ENCODE measurements at places on chromosomes 5 and 9.

DNA sequence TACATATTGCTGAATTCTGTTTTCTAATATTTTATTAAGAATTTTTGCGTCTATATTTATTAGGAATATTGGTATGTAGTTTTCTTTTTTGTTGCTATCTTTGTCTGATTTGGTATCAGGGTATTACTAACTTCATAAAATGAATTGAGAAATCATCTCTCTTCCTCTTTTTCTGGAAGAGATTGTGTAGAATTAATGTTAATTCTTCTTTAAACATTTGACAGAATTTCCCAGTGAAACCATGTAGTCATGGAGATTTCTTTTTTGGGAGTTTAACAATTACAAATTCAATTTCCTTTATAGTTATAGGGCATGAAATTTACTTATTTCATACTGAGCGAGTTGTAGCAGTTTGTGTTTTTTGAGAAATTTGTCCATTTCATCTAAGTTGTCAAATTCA lies 3.3 kb upstream of the FAM170A start:
- DNase-seq, result no peak

- no peak for DNase-seq
Observed at GRCh38 chr9:134601764-134602163, 39.8 kb upstream of the COL5A1 start.

GRCh38 chr9:108972626-108973209 lies 38.5 kb downstream of the ABITRAM start:
- DNase-seq, result no peak

DNA sequence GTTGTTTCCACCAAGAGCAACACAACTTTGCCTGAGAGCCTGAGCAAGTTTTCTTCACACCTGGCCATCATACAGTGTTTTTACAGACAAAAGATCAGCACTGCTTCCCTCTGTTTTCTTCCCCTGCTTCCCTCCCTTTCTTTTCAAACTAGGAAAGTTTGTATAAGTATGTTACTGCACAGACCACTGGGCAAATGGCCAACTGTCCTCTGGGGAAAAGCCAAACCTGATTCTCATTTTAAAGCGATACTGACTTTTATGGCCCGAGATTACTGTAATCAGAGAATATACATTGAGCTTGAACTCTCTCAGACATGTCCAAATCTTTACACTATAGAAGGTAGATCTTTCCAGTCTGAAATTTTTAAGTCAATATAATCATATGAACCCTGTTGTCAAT lies 415.0 kb downstream of the NFIB start:
- no peak for DNase-seq

DNA sequence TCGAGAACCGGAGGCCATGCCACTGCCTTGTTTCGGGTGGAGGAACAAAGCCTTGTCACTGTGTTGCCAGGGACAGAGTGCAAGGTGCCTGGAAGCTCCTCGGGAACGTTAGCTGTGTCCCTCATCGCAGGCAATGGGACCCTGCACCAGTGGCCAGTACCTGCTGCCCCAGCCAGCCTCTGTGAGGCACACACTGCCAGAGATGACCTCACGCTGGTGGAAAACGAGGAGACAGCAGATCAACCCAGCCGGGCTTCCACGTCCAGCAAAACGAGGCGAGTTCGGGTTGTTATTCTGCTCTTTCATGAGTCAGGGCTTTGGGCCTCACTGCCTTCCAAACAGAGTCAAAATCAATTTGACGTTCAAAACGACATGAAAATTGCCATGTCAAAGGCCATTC lies 104.1 kb downstream of the ADAMTS2 start:
- no peak for DNase-seq

- no peak for DNase-seq
Observed at GRCh38 chr5:113050721-113051382, 74.3 kb downstream of the DCP2 start.

DNA sequence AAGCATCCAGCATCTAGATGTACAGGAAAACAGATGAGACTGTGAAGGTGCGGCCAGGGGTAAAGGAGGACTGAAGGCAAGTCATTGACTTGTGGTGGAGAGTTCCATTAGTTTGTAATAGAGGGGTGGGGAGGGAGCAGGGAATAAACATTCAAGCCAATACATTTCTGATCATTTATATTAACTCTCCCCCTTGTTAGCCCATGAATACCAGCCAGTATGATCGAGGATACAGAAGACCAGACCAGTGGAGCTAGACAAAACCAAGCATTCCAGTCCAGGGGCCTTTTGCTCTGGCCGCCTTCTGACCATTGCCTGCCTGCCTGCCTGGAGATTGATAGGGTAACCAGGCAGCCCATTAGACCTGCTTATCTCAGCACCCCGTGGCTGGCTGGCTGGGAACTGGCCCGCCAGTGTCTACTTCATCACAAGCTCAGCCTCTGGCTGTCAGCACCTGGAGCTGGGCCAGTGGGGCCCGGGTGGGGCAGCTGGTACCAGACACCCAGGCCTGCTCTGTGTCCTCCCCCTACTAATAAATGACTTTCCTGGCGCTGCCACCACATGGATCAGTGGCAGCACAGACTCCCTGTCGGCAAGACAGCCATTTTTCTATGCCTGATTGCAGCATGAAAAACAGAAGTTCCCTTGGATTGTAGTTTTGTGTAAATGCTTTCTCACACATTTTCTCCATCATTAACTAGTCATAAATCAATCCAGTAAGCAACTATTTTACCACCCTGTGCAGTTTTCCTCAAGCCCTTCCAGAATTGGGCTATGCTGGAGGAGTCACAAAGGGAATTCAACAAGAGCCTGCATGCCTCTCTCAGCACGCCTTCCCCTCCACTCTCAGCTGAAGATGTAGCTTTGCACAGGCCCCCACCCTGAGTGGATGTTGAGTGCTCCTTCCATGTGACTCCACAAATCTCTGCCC lies 181.3 kb downstream of the SNCAIP start:
- DNase-seq, result no peak

- DNase-seq, result no peak
Observed at GRCh38 chr5:146574713-146575112, 58.7 kb upstream of the GPR151 start.

Measured in activated CD8-positive, alpha-beta memory T cell treated with anti-CD3 and anti-CD28 coated beads for 1 hour (primary cell).